ENCODE measurements at places on chromosomes 5 and 9. TPM values are rescaled to one million over a fixed set of nuclear protein-coding genes. Genes with fewer than 3 reads are reported as not detected.

The HAPLN1 gene
- not detected for total RNA-seq

GRCh38 chr9:9108641-9109040 lies 1309.1 kb upstream of the DMAC1 start:
- no peak for DNase-seq

- no peak for DNase-seq
Measured at GRCh38 chr9:119337573-119337972, 31.7 kb downstream of the BRINP1 start.

The NKD2 gene
- 0.36 TPM for total RNA-seq

- no peak for DNase-seq
Measured at GRCh38 chr9:96425500-96426169, 7.5 kb upstream of the ZNF367 start.

GRCh38 chr9:127545196-127546124 lies 66.6 kb upstream of the STXBP1 start:
- no peak for DNase-seq

The SPINK5 gene
- total RNA-seq, result not detected

GRCh38 chr5:73030995-73031394 lies 75.2 kb downstream of the FCHO2 start:
- DNase-seq, result no peak

DNA sequence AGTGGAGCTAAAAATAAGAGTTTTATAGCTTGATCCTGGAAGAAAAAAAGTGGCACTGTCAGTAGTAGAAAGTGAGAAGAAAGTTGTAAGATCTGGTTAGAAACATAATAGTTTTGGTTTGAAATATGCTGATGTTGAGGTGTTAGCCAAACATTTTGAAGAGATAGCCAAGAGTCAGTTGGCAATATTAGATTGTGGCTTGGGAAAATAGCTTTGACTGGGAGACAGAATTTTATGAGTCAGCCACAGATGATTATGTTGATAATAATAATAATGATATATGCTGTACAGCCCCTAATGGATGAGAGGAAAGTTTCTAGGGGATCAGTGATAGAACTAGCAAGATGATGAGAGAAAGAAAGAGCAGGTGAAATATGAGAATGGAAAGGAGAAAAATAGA lies 12.4 kb upstream of the CDH18 start:
- no peak for DNase-seq

GRCh38 chr9:27572918-27573633 lies at the start of gene C9orf72:
Gene C9orf72 (minus strand): TSS chr9:27573481. CDS start chr9:27567120, 6,361 bp downstream.
- peak; percentile 92 for DNase-seq

The SPATA31A1 gene
- total RNA-seq, result not detected

DNA sequence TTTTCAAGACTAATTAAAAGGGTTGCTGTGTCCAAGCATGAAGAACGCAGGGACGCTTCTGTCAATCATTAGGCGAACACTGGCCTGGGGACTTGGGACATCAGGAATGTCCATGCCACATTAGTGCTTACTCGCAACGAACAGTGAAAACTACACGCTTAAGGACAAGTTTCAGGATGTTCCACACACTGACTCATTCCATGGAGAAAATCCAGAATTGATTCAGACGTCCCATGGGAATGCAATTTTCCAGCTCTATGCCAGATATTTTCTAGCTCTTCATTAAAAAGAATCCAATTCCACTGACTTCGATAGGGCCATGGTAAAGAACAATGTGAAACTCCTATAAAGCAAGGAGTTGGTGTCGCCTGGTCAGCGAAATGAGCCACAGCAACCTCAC lies 98.2 kb downstream of the CAMSAP1 start:
- no peak for DNase-seq

DNA sequence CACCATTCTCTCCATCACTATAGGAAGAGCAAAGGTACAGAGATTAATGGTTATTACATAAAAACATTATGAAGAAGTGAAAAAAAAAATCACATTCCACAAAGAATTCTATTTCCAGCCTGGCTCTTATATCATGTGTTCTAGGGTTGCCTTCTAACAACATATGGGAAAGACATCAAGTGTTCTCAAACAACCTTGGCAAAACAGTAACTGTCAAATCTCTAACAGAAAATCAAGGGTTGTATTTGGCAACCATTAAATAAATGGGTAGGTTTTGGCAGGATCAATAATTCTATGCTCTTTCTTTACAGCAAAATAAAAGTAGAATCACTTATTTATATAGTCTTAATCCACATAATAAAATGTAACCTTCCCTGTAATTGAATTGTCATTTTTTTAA lies 728.9 kb downstream of the MAT2B start:
- DNase-seq, result no peak

The INSL4 gene
- not detected for total RNA-seq

The HSPB3 gene
- not detected for total RNA-seq

The CCDC183 gene
- 1.7 TPM for total RNA-seq

The NIM1K gene
- 0.75 TPM for total RNA-seq

DNA sequence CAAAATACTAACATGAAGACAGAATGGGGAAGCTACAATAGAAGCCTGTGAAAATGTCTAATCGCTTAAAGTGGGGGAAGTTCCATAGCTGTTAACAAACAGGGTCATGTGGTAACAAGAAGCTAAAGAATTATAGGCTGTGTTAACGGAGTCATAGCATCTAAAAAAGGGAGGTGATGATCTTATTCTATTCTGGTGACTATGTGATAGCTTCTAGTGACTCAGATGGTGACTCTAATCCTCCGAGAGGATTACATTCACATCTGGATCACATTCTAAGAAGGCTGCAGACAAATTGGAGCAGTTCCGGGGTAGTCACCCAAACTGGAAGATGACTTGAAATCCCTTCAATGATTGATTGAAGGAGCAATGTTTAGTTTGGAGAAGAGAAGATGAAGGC lies 142.1 kb downstream of the LIFR start:
- DNase-seq, result no peak

The ALDH1A1 gene
- 0.69 TPM for total RNA-seq

GRCh38 chr5:15943487-15943886 lies 236.1 kb downstream of the MARCHF11 start:
- DNase-seq, result no peak

DNA sequence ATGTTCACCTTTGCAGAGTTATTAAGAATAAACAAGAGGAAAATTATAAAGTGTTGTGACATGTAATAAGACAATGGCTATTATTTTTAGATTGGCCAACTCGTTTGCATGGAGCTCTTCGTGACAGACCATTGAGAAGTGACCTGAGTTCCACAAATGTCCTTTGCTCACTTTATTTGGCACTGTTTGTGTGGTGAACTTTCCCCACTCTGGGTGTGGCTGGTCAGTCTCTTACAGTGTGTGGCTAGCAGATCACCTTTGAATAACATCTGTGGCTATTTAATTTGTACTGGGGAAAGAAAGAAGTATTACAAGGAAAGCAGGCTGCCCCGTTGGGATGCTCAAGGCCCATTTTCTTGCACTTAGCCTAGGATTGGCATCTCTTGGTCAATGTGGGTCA lies 274.1 kb upstream of the WWC1 start:
- no peak for DNase-seq

DNA sequence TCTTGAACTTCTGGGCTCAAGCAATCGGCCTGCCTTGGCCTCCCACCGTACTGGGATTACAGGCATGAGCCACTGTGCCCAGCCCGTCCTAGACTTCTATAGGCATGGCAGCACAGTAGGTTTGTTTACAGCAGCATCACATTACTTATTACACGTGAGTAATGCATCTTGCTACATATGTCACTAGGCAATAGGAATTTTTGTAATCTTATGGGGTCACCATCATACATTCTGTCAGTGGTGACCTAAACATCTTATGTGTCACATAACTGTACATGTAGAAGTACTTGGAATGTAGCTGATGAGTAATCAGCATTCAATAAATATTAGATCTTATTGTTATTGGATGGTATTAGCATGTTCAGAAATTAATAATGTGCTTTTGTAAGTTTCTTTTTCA lies 22.9 kb upstream of the ABCA1 start:
- DNase-seq, result no peak

- no peak for DNase-seq
Measured at GRCh38 chr5:34724741-34725140, 68.6 kb downstream of the RAI14 start.

The SLC6A19 gene
- not detected for total RNA-seq

The IL33 gene
- not detected for total RNA-seq

- DNase-seq, result no peak
Measured at GRCh38 chr5:74422671-74423070, 217.9 kb downstream of the ENC1 start.

GRCh38 chr5:179326122-179326927 lies 18.9 kb downstream of the ADAMTS2 start:
- no peak for DNase-seq

- no peak for DNase-seq
Measured at GRCh38 chr5:103410172-103410571, 151.6 kb downstream of the MACIR start.

DNA sequence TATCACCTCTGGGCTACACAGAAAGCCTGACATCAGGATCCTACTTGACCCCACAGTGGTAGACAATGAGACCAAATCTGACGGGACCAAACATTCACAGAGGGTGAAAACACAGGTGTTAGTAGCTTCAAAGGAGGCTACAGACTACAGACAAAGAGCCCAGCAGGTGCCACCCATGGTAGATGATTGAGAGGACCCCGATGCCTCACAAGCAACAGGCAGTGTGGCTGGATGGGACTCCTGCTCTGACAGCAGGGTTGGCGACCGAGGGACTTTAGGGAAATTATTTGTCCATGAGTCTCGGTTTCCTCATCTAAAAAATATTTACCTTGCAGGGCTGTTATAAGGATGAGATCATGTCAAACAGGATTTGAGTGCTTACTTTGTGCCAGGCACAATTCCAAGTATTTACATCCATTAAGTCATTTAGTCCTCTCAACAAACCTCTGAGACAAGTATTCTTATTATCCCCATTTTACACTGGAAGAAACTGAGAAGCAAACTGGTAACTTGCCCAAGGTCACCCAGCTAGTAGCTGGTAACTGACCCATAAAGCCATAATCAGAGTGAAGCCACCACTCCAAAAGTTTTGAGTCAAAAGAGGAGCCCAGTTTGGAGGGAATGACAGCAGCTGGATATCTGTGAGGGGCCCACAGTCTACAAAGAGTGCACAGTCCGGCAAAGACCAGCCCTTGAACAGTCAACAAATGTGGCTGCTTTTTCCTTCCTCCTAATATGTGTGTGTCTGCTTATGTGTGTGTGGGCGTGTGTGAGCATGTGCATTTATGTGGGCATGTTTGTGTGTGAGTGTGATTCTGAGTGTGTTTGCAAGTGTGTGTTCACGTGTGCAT lies 502.0 kb downstream of the BNC2 start:
- no peak for DNase-seq

DNA sequence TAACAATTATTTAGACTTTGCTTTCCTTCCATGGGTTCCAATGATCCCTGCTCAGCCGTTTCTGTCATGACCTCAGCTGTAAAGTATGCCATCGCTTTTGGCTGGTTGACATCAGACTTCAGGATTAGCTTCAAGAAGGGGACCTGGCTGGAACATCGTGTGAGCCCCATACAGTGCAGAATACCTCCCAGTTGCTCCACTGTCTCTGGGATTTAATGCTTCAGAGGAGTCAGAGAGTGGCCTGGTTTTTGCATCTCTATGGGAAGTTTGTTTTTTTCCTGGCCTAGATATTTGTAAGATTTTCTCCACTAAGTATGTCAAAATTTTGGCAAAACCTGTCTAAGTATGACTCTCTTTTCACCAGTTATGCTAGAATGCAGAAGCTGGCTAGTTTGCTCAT lies 216.9 kb downstream of the GABBR2 start:
- no peak for DNase-seq

- DNase-seq, result no peak
Measured at GRCh38 chr5:143186623-143187022, 216.9 kb downstream of the NR3C1 start.

GRCh38 chr9:86321373-86321772 lies 32.8 kb downstream of the TUT7 start:
- DNase-seq, result no peak

DNA sequence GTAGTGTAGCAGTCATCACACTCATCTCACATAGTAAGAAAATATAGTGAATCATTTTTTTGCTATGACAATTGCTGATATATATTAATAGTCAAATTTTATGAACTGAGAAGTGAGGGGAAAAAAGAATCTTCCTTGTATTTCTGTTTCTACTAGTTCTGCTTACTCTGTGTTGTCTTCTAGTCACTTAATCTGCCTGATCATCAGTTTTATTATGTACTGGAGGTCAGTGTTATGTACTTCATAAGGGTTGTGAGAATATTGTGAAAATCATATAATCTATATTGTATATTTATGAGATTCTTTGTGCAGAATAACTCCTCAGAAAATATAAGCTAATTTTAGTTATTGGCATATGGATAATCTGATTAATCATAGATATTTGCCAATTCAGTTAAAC lies 546.9 kb upstream of the RIOK2 start:
- DNase-seq, result no peak

DNA sequence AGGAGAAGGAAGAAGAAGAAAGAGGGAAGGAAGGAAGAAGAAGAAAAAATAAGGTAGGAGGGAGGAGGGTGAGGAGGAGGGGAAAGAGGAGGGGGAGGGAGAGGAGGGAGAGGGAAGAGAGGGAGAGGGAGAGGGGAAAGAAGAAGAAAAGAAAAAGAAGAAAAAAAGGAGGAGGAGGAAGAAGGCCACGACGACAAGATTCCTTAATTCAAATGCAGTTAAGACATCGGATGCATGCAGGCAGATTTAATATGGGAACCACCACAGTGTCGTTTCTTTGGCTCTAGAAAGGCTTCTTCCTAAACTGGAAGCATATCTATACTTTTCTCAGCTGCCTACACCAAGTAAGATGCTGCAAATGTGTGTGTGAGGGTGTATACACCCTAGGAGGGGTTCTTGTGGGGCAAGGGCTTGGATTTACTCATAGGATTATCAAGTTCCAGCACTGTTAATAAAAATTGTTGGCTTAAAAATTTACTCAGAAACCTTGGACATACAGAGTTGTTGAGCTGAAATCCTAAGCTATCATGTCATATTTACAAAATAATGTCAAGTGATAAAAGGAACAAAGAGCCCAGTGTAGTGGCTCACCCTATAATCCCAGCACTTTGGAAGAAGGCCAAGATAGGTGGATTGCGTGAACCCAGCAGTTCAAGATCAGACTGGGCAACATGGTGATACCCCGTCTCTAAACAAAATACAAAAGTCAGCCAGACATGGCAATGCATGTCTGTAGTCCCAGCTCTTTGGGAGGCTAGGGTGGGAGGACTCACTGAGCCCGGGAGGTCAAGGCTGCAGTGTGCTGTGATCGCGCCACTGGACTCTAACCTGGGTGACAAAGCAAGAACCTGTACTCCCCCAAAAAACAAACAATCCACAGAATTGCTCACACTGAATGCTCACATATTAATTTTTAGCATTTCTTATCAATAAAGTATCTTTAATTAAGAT lies 108.5 kb downstream of the UBAP2 start:
- no peak for DNase-seq

- no peak for DNase-seq
Measured at GRCh38 chr5:56055287-56055686, 60.5 kb upstream of the IL6ST start.

The COQ4 gene
- total RNA-seq, result 35.1 TPM

The VCP gene
- total RNA-seq, result 183 TPM

DNA sequence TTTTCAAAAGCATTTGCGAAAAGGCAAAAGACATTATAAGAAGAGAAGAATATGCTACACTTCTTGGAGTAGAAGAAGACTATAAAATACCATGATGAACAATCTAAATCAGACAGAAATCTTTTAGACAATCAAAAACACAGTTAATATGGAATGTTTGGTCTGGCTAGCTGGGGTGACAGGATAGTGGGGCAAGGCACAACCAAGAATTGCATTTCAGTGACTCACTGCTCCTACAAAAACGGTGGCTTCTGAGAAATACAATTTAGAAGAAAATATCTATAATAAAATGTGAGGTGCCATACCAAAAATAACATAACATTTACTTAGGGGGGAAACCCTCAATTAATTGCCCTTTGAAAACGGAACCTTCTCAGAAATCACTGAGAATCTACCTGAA lies 363.4 kb downstream of the NPR3 start:
- DNase-seq, result no peak

The AGXT2 gene
- total RNA-seq, result not detected

The GPRIN1 gene
- 1.5 TPM for total RNA-seq
